ENCODE measurements at places on chromosomes 3 and 15.

GRCh38 chr3:27471923-27472550 is 12.1 kb downstream of the SLC4A7 start:
- no peak for DNase-seq

DNA sequence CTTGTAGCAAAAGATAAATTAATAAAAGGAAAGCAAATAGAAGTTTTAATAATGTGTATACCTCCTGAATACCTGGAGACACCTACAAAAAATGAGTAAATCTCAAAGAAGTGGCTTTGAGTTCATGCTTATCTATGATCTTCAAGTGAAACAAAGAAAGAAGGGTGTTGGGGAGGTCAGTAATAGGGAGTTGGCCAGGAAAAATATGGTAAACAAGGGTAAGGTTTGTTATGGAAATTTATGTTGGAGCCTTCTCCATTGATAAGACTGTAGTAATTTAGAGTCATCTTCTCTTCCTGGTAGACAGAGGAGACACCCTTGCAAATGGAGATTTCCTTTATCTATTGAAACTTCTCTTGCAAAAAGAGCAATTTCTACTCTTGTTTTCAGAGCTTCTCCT is 6.6 kb upstream of the CCR8 start:
- no peak for DNase-seq

- no peak for DNase-seq
These were observed 20.5 kb upstream of the UBE2Q2 start for GRCh38 chr15:75822685-75823278.

DNA sequence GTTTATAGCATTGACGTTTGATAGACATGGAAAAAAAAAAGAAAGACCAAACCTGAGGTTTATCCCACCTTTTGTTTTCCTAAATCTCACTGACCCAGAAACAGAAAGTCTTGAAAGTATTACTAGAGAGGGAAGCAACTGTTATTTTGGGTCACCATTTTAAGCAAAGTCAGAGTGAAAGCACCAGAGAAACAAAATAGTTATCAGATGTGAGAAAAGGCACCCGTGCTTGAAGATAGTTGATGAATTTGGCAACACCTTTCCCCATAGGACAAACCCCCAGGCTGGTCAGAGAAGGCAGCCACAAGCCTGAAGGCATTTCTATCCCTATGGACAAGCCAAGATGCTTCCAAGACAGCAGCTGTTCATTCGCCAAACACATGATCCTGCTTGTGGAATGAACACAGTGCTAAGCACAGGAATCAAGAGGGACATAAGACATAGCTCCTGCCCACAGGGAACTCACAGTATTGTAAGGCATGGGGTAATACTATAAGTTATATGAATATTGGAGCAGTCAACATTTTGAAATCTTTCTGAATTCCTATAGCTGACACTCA is 170.9 kb downstream of the ERC2 start:
- DNase-seq, result no peak

DNA sequence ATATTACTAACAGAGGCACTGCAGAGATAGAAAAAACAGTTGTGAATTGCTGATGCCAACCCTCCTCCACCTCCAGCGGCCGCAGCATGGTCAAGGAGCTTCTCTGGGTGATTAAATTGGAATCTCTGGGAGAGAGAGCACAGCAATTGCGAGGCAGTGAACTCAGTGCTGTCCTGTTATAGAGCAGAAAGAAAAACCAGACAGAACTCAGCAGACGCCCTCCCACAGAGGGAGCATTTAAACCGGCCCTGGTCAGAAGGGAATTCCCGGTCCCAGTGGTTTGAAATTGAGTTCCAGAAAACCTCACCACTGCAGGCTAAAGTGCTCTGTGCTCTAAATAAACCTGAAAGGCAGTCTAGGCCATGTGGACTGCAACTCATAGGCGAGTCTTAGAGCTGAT is 175.4 kb downstream of the SQOR start:
- DNase-seq, result no peak

- no peak for DNase-seq
These were observed 12.7 kb downstream of the TICRR start for GRCh38 chr15:89587955-89588354.

GRCh38 chr3:133937756-133938601 is 42.3 kb upstream of the RAB6B start:
- no peak for DNase-seq

Measured in effector memory CD8-positive, alpha-beta T cell (primary cell).